ENCODE measurements at places on chromosomes 4 and X.

DNA sequence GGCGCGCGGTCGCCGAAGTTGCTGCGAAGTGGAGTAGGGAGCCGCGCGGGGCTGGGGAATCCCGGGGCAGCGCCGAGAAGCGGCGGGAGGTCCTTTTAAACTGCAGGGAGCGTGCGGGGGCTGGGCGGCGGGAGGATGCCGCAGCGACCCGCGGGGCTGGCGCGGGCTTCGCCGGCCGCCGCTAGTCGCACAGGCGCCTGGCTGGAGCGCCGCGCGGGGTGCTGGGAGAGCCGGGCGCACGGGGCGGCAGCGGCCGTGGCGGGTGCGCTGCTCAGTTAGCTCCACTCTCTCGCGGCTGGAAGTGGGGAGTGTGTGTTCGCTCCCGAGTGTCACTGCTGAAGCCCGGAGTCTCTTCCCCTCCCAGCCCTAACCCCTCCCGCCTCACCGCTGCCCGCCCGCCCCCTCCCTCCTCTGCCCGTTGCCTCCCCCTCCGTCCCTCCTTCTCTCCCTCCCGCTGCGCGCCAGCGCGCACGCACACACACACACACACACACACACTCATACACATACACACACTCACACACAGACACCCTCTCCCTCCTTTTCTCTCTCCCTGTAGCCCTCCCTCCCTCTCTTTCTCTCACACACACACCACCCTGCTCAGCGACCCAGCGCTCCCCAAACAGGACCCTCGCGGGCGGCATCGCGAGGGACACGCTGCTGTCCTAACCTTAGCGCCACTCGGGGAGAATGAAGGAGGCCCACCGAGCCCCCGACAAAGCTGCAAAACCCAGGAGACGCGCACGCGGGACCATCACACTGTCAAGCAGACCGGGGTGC lies at the start of gene NDNF:
TSS of gene NDNF (minus strand) at position 312 of the 780 bp plus-strand sequence. CDS start 26,698 bp downstream, outside the sequence.
- DNase-seq: peak; percentile 67

- no peak for DNase-seq
Measured at GRCh38 chr4:15653864-15654592, 1.1 kb downstream of the FBXL5 start.

GRCh38 chrX:104762641-104763040 lies 196.6 kb downstream of the IL1RAPL2 start:
- DNase-seq: no peak

GRCh38 chr4:8917868-8918783 lies 46.5 kb upstream of the HMX1 start:
- DNase-seq: peak; percentile 81

GRCh38 chr4:6753891-6754290 lies 28.6 kb upstream of the KIAA0232 start:
- no peak for DNase-seq
